Tibial nerve (tissue), 4 donors: ENCODE measurements at places on chromosomes 12 and 14. TPM values are rescaled to one million over a fixed set of nuclear protein-coding genes. Genes with fewer than 3 reads are reported as not detected.

Gene GLIPR1L1
- total RNA-seq = not detected

Gene SIX6
- not detected for total RNA-seq

Gene MANSC4
- 1.5 TPM for total RNA-seq

Gene TAS2R10
- 0.59 TPM for total RNA-seq

Gene NAP1L1
- total RNA-seq = 328 TPM

Gene TMEM132C
- total RNA-seq = 14.4 TPM

DNA sequence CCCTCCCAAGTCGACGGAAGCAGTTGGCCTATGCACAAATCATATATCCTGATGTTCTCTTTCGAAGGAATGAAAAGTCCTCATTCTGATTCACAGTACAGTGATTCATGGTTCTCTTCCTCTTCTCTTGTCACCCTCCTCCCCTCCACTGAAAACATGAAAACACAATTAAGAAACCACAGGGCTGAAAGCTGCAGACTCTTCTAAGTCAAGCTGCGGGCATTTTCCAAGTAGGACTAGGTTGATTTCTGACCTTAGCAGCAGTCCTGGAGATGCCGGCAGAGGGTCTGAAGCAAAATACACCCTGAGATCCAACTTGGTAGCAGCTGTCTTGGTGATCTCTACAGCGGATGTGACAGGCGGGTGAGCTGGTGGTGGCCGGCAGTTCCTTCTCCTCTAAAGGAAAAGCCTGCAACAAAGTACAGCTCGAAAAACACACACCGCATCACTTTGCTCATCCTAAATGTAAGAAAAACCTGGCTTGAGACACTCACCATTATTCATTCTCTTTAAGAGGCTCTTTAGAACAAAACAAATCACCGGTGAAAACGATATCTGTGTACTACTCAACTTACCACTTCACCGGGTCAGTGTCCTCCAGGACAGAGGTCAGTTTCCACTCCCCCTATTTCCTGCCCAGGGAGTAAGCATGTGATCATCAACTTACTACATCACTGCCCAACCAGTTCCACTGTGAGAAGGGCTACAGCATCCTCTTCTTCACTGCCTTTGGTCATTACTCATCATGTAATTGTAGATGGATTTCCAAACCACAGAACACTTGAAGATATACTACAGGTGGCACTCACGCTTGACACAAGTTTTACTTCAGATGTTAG lies 6.0 kb downstream of the TMCC3 start:
- H3K27me3 ChIP-seq = no peaks in the 10 kb centered on the region
- H3K4me3 ChIP-seq = no peak overlapping the region
- peak overlapping the region; percentile 5 for H3K27ac ChIP-seq
- H3K36me3 ChIP-seq = no peaks in the 10 kb centered on the region

- no peak overlapping the region for H3K4me3 ChIP-seq
- no peaks in the 10 kb centered on the region for H3K4me1 ChIP-seq
- no peak for DNase-seq
- no peaks in the 10 kb centered on the region for H3K36me3 ChIP-seq
- no peaks in the 10 kb centered on the region for H3K27me3 ChIP-seq
- no peak overlapping the region for H3K27ac ChIP-seq
Observed at GRCh38 chr12:10197879-10198278, 14.8 kb upstream of the GABARAPL1 start.

DNA sequence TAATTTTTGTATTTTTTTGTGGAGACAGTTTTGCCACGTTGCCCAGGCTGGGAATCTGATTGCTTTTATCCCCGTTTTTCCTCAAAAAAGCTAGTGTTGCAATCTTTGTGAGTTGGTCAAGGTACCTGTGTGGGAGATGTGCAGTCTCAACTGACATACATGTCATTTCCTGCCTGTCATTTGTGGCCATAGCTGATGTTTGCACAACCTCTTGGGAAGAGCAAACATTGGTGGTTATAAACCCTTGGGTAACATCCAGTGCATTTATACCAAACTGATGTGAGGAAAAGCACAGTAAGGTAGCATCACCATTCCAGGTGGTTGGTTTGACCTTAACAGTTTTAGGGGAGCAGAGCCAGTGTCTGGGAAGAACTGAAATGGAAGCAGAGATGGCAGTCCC lies 54.7 kb downstream of the ATG14 start:
- H3K27me3 ChIP-seq = no peaks in the 10 kb centered on the region
- peaks cover 16% of the 10 kb centered on the region for H3K36me3 ChIP-seq
- DNase-seq = no peak
- H3K4me1 ChIP-seq = no peaks in the 10 kb centered on the region
- H3K4me3 ChIP-seq = no peak overlapping the region

- H3K4me1 ChIP-seq = no peaks in the 10 kb centered on the region
- no peaks in the 10 kb centered on the region for H3K36me3 ChIP-seq
- DNase-seq = no peak
Observed at GRCh38 chr12:62860501-62861411, 74.2 kb downstream of the PPM1H start.

- H3K36me3 ChIP-seq = no peaks in the 10 kb centered on the region
- H3K4me3 ChIP-seq = no peak overlapping the region
- H3K27me3 ChIP-seq = no peaks in the 10 kb centered on the region
- H3K4me1 ChIP-seq = no peaks in the 10 kb centered on the region
- no peak for DNase-seq
Observed at GRCh38 chr12:68441167-68441566, 109.0 kb upstream of the MDM1 start.

DNA sequence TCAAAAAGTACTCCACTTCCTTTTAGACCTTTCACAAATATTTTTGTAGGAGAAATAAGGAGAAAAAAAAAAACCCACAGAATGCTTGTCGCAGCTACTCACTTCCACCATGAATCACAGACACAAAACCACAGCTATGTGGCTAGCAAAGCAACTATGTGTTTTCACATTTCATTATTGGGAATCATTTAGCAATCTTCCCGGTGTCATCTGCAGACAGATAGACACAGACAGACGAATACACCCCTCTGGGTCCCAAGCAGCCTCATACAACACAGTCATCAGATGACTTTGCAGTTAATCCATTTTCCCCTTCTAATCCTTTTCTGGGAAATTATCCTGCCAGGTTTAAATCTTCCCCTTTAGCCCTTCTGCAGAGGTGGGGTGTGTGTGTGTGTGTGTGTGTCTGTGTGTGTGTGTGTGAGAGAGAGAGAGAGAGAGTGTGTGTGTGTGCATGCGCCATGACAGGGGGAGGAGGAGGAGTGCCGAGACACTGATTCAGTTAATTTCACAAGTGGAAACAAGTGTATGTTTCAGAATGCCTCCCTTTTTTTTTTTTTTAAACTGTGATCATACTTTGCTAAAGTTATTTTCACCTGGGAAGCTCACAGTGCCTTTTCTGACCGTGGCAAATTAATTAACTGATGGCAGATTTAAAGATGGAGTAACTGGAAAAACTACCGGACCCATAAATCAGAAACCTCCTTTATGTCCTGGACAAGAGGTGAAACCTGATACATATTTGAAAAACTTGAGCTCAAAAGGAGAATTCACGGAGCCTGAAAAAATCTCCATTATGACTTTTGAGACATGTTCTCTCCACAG lies 39.9 kb downstream of the LTBP2 start:
- H3K4me3 ChIP-seq = peak overlapping the region; percentile 33
- H3K36me3 ChIP-seq = no peaks in the 10 kb centered on the region
- DNase-seq = peak; percentile 58
- peaks cover 32% of the 10 kb centered on the region for H3K4me1 ChIP-seq
- no peaks in the 10 kb centered on the region for H3K27me3 ChIP-seq

DNA sequence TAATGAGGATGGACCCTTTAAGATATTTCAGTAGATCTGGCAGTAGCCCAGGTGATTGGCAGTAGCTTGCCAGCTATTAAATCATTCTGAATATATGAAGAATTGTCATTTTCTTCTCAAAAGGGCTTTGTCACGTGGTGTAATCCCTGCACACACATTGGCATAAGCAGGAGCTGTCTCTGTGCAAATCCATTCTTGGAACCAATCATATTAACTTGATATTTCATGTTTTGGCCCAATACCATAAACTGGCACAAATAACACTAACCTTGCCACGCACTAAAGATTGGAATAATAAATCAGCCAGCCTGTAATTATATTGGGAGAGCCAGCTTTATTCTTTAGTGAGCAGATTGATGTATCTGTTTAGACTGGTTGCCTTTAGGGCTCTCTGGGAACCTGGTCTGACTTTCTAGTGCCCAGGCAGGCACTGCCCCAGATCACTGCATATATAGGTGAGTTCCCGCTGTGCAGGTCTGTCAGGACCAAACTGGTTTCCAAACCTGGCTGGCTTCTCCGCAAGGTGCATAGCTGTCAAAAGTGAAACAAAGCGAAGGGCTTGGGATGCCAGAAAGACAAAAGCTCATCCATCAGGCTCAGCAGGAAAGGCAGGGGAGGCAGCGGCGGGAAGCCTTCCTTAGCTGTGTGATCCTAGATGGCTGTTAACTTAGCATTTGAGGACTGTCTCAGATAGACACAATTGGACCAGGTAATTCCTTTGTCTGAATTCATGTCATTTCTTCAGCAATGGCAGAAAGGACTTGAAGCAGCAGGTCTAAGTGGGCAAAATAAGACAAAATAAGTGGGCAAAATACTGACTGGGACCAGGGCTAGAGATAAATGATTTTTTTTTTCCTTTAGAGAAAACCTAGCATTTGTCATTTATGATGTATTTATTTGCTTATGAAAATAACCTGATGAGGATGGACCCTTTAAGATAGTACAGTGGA lies 128.8 kb upstream of the DYRK2 start:
- no peaks in the 10 kb centered on the region for H3K36me3 ChIP-seq
- no peak overlapping the region for H3K4me3 ChIP-seq
- no peaks in the 10 kb centered on the region for H3K27me3 ChIP-seq
- DNase-seq = no peak

- H3K4me3 ChIP-seq = no peak overlapping the region
- H3K27me3 ChIP-seq = no peaks in the 10 kb centered on the region
- H3K36me3 ChIP-seq = no peaks in the 10 kb centered on the region
- no peak for DNase-seq
- no peak overlapping the region for H3K27ac ChIP-seq
Observed at GRCh38 chr14:96207686-96208085, 3.0 kb downstream of the BDKRB2 start.

DNA sequence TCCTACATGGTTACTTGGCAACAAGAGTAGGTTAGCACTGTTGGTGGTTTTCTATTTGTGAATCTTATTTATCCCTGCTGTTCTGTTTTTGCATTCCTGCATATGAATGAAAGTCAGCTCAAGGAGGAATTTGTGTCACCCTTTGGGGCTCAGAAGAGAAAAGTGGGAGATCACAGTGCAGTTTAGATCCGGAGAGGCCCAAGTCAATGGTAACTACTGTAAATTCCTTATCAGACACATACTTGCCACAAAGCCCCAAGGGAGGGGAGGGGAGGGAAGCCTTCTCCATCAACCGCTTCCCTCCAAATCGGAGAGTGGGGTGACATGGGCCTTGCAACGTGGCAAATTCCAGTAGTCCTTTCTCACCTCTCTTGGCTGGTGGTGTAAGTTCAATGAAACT lies 15.0 kb downstream of the GSG1 start:
- no peaks in the 10 kb centered on the region for H3K36me3 ChIP-seq
- no peak overlapping the region for H3K27ac ChIP-seq
- no peak for DNase-seq
- peaks cover 3% of the 10 kb centered on the region for H3K4me1 ChIP-seq
- no peaks in the 10 kb centered on the region for H3K27me3 ChIP-seq
- no peak overlapping the region for H3K4me3 ChIP-seq

DNA sequence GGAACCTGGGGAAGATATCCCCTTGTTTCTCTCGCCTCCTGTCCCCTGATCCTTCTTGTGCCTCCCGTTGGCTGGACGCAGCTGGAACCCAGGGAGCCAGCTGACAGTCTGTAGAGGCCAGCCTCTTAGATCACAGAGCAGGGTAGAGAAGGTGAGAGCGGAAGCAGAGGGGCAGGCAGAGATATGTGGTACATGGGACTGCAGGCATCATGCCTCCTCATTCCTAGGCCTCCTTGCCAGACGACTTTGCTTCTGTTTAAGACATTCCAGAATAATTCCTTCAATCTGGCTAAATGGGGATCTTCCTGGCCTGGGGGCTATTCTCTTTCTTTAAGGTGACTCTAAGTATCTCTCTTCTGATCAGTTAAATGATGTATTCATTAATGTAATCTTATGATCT lies 89.4 kb upstream of the MAX start:
- no peak overlapping the region for H3K27ac ChIP-seq
- no peaks in the 10 kb centered on the region for H3K36me3 ChIP-seq
- H3K27me3 ChIP-seq = no peaks in the 10 kb centered on the region
- no peak for DNase-seq
- H3K4me3 ChIP-seq = no peak overlapping the region

- H3K36me3 ChIP-seq = no peaks in the 10 kb centered on the region
- H3K27me3 ChIP-seq = no peaks in the 10 kb centered on the region
- no peak overlapping the region for H3K27ac ChIP-seq
- H3K4me1 ChIP-seq = no peaks in the 10 kb centered on the region
- DNase-seq = no peak
Observed at GRCh38 chr12:18576104-18576626, 161.6 kb downstream of the PLCZ1 start.

DNA sequence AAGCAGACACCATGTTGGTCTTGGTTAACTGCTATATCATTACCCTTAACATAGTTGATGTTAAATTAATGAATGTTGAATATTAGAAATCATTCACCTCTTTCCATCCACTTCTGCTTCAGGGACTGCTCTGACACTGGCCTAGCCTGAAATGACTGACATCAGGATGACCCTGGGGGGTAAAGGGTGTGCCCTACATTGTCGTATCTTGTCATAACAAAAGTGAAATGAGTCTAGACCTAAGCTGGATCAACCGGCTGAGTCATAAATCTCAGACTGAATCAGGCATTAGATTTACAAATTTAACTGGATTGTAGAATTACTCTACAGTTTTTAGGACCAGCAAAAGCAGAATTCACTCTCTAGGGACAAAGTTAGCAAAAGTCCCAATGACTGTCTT lies 35.3 kb downstream of the KICS2 start:
- DNase-seq = no peak
- H3K27me3 ChIP-seq = no peaks in the 10 kb centered on the region
- no peak overlapping the region for H3K27ac ChIP-seq
- H3K4me1 ChIP-seq = no peaks in the 10 kb centered on the region
- H3K36me3 ChIP-seq = no peaks in the 10 kb centered on the region

GRCh38 chr14:71590131-71590530 lies 342.1 kb upstream of the RGS6 start:
- no peak for DNase-seq
- H3K4me3 ChIP-seq = no peak overlapping the region
- no peaks in the 10 kb centered on the region for H3K36me3 ChIP-seq
- no peaks in the 10 kb centered on the region for H3K4me1 ChIP-seq
- no peaks in the 10 kb centered on the region for H3K27me3 ChIP-seq

DNA sequence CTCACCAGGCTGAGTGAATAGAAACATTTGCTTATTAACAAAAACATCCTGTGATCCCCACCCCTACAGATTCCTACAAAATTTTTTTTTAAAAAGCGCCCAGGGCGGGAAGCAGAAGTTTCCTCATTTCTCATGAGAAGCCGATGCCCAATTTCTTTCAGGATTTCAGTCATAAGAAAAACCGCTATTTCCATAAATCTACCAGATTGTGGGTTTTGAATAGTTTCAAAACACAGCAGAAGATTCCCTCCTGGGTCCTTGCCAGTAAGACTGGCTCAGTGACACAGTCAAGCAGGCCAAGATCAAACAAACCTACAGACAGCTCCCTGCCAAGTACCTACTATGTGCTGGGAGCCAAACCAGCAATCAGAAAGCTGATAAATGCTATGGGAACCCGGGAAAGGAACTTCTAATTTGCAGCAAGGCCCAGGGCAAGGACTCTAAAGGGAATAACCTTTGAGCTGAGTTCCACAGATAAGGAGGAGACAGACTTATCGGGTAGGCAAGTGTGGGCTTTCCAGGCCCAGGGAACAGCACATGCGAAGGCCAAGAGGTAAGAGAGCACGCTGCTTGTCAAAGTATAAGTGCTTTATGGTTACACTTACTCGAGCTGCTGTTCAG lies 68.7 kb downstream of the CCDC88C start:
- no peak overlapping the region for H3K4me3 ChIP-seq
- DNase-seq = no peak
